ENCODE measurements at places on chromosomes 3 and 15.

GRCh38 chr3:186169379-186169778 is 60.5 kb upstream of the ETV5 start:
- no peak for DNase-seq

DNA sequence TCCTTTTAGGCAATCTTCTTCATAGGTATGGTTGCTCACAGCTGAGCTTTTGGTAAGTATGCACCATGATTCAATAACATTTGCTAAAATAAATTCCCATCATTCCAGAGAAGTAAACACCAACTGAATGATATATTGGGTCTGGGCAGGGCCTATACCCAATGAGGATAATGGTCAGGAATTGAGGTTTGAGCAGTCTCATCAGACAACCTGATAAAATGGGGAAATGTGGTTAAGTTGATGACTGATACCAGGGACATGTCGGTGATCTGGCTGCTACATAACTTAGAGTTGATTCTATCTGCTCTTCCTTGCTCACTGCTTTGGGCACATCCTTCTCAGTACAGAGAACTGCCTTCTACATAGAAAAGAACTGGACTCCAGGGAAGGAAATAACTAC is 92.9 kb downstream of the GPR156 start:
- no peak for DNase-seq

DNA sequence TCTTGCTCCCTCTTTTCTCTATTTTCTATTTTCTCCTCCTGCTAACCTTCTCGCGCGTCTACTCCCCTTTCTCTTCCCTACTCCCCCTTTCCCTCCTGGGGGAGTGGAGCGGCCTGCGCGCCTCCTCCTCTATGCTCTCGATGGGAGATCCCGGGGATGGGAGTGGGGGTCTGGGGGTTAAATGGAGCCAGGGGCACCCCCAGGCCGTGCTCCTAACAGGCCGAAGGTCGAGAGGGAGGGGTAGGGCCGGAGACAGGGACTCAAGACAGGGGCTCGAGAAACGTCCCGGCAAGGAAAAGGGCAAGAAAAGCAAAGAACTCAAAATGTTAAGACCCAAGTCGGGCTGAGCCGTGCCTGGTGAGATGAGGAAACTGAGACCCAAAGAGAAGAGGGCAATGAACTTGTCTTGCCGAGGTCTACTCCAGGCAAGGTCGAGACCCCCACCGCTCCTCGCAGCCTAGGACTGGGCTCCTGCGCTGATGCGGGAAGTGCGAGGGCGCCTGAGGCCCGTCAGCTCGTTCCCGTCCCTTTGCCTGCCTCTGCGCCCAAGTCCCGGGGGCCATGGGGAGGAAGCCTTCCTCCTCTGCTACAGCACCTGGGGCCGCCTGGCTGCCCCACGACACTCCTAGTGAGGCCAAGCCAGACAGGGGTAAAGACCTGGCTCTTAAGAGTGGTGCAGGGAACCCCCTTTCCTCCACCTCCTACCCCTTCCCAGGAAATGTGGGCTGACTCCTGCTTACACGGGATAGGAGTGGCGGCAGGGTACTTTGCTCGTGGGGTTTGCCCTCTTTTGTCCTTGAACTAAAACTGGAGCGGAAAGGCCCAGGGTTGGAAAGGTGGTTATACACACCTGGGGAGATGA is 770 bp upstream of the MEGF11 start:
- DNase-seq = no peak

DNA sequence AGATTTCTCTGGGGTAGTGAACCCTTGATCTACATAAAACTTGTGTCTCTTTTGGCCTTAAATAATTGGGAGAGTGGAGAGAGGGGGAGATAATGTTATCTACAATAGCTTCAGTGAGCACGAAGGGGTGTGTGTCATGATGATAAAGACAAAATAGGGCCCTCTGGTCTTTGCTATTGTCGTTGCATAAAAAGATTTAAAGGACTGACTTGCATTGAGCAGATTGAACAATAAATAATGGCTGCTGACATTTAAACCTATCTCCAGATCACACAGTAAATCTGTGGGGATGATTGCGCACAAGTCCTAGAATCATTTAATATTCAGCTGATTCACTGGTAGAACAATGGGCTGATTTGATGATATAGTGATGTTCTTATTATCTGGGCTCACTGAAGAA is 71.3 kb upstream of the GAP43 start:
- DNase-seq = no peak

DNA sequence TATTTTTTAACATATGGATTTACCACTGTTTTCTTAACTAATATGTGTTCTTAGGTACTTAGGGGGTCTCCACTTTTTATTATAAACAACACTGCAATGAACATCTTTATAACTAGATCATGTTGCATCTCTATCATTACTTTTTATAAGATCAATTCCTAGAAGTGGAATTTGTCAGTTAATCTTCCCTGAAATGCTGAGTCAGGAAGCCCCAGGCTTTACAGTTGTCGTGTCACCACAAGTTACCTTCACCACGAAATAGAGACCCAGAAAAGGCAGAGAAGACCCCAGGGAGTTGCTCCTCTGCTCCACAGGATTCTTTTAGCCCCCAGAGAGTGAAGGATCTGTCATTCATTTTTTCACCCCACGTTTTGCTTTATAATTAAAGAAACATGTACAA is 34.5 kb upstream of the ERC2 start:
- DNase-seq = no peak
